PC-3 (cell line): ENCODE measurements at places on chromosomes 6 and 20. TPM values are rescaled to one million over a fixed set of nuclear protein-coding genes. Genes with fewer than 3 reads are reported as not detected.

Gene CFAP61
- total RNA-seq = not detected in 2 replicates

Gene RBM24
- total RNA-seq = 2.0 and 3.2 TPM in 2 replicates

Gene TOP1
- total RNA-seq = 29.1 and 56.8 TPM in 2 replicates

Gene C6orf141
- 43.8 and 49.4 TPM in 2 replicates for total RNA-seq

Gene RAET1G
- 1.5 and 2.0 TPM in 2 replicates for total RNA-seq

Gene HEY2
- total RNA-seq = not detected in 2 replicates

Gene DPM1
- total RNA-seq = 70.7 and 87.0 TPM in 2 replicates

Gene GLP1R
- total RNA-seq = not detected in 2 replicates

Gene MACROD2
- total RNA-seq = 3.1 and 11.5 TPM in 2 replicates

Gene AGER
- total RNA-seq = 2.0 and 5.0 TPM in 2 replicates

Gene HLA-DOA
- not detected in 2 replicates for total RNA-seq

Gene LHFPL5
- not detected in 2 replicates for total RNA-seq

Gene TGM3
- not detected in 2 replicates for total RNA-seq

Gene TP53TG5
- not detected in 2 replicates for total RNA-seq

Gene BPIFA1
- total RNA-seq = not detected in 2 replicates

Gene PLN
- total RNA-seq = not detected in 2 replicates

Gene FAM83B
- total RNA-seq = 0.07 and 0.29 TPM in 2 replicates

Gene BTN3A1
- 4.5 and 5.4 TPM in 2 replicates for total RNA-seq

Gene PPP1R14C
- total RNA-seq = 1.1 and 3.0 TPM in 2 replicates

Gene FRK
- total RNA-seq = 0.46 and 0.66 TPM in 2 replicates

Gene LKAAEAR1
- total RNA-seq = 0.98 and 1.1 TPM in 2 replicates

Gene SMIM13
- 7.1 and 9.0 TPM in 2 replicates for total RNA-seq

Gene TRIM40
- not detected in 2 replicates for total RNA-seq

Gene HLA-DQB2
- total RNA-seq = not detected in 2 replicates

Gene VWA7
- 0.98 and 1.9 TPM in 2 replicates for total RNA-seq
